ENCODE measurements at places on chromosomes 2 and 18.

- no peak for DNase-seq
Observed at GRCh38 chr2:38975042-38975441, 85.4 kb downstream of the ARHGEF33 start.

GRCh38 chr2:227627769-227628168, 10.5 kb downstream of the SCYGR4 start:
- DNase-seq: no peak

DNA sequence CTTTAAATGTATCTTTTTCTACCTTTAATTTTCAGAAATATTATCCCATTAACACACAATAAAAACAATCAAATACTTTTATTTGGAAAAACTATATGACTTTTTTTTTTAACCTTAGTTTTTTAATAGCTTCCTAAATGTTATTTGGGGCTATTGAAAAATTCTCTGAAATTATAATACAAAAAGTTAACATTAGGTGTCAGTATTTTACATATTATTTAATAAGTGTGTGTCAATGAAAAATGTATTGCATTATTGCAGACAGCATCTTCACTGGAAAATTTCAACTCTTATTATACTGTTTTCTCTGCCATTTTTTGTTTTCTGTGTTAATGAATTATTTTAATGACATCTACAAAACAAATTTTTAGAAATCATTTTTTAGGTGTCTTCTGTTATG, 51.1 kb upstream of the ARHGAP15 start:
- DNase-seq: no peak

DNA sequence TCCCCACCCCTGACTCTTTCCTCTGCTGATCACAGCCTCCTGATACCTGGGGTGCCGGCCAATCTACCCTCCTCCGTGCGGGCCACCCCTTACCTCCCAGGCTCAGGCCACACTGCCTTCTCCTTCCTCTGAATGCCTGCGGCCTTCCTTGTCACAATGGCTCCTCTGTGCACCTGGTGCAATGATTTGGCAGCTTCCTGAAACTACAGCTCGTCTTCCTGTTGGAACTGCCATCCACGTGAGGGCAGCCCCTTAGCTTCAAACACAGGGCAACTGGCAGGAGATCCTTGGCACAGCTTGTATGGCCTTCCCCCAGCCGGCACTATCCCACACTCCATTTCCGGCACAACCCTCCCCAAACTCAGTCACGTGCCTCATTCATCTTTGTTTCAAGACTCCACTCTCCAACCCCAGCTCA, 69.0 kb downstream of the STPG4 start:
- no peak for DNase-seq

DNA sequence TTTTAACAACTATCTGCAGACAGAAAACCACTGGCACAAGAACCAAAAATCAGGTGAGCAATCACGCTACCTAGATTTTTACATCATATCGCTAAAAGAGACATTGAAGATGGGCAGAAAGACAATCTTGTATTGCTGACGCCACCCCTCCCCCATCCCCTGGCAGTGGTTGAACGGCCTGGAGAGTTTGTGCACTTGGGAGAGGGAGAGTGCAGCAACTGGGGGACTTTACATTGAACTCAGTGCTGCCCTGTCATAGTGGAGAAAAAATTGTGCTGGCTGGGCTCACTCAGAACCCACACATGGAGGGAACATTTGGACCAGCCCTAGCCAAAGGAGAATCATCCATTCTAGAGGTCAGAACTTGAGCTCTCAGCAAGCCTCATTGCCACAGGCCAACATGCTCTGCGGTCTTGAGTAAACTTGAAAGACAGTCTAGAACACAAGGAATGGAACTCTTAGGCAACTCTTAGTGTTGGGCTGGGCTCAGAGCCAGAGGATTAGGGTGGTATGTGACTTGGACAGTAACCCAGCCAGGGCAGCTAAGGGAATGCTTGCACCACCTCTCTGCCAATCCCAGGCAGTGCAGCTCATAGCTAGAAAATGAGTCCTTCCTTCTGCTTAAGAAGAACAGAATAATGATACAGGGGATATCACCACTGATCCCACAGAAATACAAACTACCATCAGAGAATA, 220.0 kb upstream of the CYP26B1 start:
- no peak for DNase-seq

- no peak for DNase-seq
Observed at GRCh38 chr18:23832911-23833310, 143.7 kb downstream of the LAMA3 start.

GRCh38 chr2:159124931-159125467, 156.6 kb downstream of the TANC1 start:
- DNase-seq: no peak
